Suprapubic skin (tissue), 4 donors: ENCODE measurements at places on chromosomes 4 and X.

GRCh38 chr4:24282446-24282845, 301.9 kb downstream of the DHX15 start:
- H3K36me3 ChIP-seq = no peaks in the 10 kb centered on the region
- DNase-seq = no peak
- no peak overlapping the region for H3K4me3 ChIP-seq
- H3K27me3 ChIP-seq = no peaks in the 10 kb centered on the region
- H3K27ac ChIP-seq = no peak overlapping the region

- no peak overlapping the region for H3K4me3 ChIP-seq
- no peak for DNase-seq
- H3K27ac ChIP-seq = no peak overlapping the region
- no peaks in the 10 kb centered on the region for H3K27me3 ChIP-seq
- no peaks in the 10 kb centered on the region for H3K4me1 ChIP-seq
- H3K36me3 ChIP-seq = peaks cover 54% of the 10 kb centered on the region
Measured at GRCh38 chrX:19350941-19351384, 7.2 kb downstream of the PDHA1 start.

- H3K4me1 ChIP-seq = no peaks in the 10 kb centered on the region
- DNase-seq = no peak
- no peak overlapping the region for H3K4me3 ChIP-seq
- H3K36me3 ChIP-seq = peaks cover 32% of the 10 kb centered on the region
Measured at GRCh38 chr4:147916351-147916750, 184.5 kb downstream of the ARHGAP10 start.

DNA sequence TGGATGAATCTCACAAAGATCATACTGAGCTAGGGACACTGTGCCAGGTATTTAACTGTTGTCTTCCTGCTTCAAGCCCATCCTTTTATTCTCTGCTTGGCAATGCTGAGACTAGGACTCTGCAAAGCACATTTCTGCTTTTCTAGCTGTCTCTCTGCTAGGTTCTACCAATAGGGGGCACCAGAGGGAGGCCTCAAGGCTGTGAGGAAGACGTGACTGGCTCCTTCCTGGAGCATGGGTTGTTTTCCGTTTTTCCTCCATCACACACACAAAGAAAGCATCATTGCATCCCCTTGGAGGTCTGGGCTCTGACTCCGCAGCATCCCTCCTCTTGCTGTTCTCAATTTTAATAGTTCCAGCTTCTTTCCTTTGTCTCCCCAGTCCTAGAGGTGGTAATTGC, 10.9 kb upstream of the DCTD start:
- H3K27ac ChIP-seq = no peak overlapping the region
- no peaks in the 10 kb centered on the region for H3K4me1 ChIP-seq
- no peak overlapping the region for H3K4me3 ChIP-seq
- no peak for DNase-seq

DNA sequence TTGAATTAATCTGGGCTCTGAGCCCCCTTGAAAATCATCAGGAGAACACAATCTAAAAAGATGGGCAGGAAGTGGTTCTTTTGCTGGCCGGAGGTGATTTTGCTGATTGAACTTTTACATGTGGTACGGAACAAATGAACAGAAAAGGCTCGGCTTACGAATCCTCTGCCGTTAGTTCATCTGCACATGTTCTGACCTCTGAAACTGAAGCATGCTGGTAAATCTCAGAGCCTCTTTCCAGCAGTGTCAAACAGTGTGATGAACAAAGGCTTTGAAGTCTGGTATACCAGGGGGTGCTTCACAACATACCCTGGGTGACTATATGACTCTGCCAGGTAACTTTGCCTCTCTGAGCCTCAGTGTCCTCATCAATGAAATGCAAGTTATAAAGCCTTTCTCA, 194.2 kb upstream of the C1QTNF7 start:
- no peaks in the 10 kb centered on the region for H3K27me3 ChIP-seq
- H3K36me3 ChIP-seq = no peaks in the 10 kb centered on the region
- DNase-seq = no peak
- H3K4me1 ChIP-seq = peaks cover 27% of the 10 kb centered on the region
- H3K4me3 ChIP-seq = no peak overlapping the region
